Stimulated activated CD8-positive, alpha-beta memory T cell treated with anti-CD3 and anti-CD28 coated beads, Interleukin-4, amount 100 ng/mL, for 48 hours (primary cell): ENCODE measurements at places on chromosomes 3 and 15.

GRCh38 chr3:72441284-72441994 lies 406.8 kb downstream of the SHQ1 start:
- DNase-seq = no peak

DNA sequence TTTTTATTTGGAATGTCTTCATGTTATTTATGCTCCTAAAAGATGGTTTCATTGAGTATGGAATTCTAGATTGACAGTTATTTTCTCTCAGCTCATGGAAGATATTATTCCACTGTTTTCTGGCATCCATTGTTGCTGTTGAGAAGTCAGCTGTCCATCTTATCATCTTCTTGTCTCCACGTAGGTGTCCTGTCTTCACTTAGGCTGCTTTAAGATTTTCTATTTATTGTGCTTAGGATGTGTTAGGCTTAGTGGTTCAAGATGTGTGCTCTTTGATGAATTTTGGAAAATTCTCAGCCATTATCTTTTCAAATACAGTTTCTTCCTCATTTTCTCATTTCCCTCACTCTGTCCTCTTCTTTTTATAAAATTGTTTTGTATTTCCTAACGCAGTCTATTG lies 52.0 kb downstream of the SNRK start:
- DNase-seq = no peak

DNA sequence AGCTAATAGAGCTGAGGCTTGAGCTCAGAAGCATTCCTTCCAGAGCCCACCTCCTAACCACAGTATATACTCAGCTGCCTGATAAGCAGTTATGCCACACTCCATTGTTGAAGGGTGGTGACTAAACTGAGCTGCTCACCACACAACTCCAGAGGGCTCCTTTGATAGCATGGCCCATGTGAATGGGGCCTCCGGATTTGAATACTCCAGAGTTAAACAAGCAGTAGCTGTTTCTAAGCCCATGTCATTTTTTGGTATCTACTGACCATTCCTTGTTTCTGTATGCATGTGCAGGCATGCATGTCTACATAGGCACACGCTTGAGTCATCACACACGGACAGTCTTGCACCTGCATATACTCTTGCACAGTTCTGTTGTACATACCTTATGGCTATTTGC lies 28.9 kb downstream of the IGSF10 start:
- DNase-seq = no peak

DNA sequence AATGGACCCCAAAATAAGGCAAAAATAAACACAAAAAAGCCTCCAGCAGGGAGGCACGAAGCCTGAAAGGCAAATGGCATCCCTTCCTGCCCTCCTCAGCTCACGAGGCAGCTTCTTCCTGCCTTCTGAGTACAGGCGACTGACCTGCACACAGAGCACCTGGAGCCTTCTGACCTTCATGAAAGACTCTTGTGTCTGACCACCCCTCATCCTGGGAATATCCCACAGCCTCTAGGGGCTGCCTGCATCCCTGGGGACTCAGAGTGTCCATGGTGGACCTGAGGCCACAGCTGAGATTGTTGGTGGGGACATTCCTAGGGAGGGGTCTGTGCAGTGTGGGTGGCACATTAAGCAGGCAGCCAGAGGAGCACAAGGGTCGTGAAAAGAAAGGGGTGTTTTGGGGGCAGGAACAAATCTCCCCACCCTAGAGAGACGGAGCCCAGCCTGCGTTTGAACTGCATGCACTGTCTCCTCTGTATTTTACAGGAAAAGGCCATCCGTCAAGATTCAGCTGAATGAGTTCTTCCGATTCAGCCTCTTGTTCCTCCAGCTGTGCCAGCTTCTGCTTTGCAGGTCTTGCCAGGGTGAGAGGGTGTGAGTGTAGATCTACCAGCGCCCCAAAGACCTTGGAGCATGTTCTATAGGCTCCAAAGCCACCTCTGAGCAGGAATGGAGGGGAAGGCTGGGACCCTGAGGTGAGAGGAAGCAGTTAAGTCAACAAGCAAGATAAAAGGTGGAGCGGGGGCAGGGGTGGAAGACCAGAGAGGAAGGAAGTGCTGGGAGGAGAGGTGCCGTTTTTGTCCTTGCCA lies 80.4 kb upstream of the MEF2A start:
- DNase-seq = no peak

GRCh38 chr3:126267169-126267975 lies 87.0 kb upstream of the ALDH1L1 start:
- peak; percentile 18 for DNase-seq

DNA sequence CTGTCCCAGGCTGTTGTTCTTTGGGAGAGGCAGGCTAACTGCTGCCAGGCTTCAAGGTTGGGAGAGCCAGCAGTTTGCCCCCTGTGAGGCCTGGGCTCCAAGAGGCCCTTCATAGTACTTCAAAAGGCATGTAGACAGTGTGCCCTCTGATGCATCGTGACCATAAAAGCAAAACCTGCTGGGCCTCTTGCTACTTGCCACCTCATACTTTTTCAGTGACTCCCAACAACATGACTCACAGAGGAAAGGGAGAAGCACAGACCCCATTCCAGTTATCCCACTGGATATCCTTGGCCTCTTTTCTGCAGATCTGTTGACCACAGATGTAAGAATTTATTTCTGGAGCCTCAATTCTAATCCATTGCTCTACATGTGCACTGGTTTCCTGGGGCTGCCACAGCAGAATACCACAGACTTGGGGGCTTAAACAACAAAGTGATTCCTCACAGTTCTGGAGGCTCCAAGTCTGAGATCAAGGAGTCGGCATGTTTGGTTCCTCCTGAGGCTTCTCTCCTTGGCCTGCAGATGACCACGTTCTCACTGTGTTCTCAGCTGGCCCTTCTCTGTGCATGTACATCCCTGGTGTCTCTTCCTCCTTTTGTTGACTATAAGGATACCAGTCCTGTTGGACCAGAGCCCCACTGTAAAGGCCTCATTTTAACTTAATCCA lies 8.9 kb upstream of the NSMCE3 start:
- no peak for DNase-seq
